ENCODE measurements at places on chromosomes 16 and 17.

DNA sequence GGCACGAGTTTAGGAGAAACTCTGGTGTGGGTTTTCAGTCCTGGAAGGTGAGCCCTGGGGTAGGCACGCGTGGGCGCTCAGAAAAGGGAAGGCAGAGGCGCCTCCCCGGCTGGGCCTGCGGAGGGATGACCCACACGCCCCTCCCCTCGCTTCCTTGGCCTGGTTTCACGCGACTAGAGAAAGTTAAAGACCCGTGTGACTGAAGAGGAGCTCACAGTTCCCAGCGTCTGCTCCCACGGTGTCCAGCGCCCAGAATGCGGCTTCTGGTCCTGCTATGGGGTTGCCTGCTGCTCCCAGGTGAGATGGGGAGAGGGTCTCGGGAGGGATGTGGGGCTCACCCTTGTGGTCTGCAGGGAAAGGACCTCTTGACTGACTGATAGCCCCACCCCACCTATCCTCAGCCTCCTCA is at the start of gene CD300LG:
Gene CD300LG (plus strand): TSS at position 214 of the 409 bp plus-strand sequence. CDS start 41 bp downstream, at position 255.
- DNase-seq = no peak

DNA sequence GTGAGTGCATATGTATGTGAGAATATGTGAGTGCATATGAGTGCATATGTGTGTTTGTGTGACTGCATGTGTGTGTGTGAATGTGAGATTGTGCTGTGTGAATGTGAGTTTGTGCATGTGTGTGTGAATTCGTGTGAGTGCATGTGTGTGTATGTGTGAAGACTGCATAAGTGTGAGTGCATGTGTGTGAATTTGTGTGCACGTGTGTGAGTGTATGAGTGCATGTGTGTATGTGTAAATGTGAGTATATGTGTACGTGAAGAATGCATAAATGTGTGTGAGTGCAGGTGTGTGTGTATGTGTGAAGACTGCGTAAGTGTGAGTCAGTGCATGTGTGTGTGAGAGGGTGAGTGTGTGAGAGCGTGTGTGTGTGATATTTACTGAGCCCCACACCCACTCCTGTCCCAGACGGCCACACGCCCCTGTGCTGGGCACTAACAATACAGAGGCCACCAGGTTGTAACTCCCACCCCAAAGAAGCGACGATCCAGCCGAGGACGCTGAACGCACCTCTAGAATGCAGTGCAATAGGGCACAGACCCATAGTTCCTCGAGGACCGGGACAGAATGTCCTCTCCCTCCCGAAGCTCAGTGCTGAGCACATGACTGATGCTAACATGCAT is 97.8 kb downstream of the C16orf95 start:
- no peak for DNase-seq

DNA sequence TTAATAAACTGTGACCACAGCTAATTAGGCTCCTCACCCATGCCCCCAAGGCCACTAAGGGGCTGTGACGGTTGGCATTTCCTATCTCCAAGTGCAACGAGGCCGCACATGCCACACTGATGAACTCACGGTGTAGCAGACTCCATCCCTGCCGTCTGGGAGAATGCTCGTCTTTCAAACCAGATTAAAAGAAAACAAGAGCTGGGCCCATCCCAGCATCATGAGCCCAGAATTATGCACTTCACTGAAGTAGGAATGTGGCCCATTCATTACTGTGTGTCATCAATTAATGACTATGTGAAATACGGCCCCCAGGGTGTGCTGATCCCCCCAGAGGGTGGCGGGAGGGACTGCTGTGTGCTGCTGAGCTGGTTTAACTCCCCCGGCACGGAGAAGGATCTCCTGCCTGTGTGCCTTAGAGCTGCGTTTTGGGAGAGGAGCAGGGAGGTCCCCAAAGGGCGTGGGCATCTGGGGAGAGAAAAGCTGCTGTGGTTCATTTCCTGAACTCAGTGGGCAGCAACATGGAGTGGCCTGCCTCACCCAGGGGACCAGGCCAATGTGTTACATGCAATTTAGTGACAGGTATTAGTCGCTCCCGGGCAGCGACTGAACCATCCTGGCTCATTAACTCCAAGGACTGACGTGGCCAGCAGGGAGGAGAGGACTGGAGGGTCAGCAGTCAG is 194.5 kb downstream of the FOXL1 start:
- DNase-seq = no peak

DNA sequence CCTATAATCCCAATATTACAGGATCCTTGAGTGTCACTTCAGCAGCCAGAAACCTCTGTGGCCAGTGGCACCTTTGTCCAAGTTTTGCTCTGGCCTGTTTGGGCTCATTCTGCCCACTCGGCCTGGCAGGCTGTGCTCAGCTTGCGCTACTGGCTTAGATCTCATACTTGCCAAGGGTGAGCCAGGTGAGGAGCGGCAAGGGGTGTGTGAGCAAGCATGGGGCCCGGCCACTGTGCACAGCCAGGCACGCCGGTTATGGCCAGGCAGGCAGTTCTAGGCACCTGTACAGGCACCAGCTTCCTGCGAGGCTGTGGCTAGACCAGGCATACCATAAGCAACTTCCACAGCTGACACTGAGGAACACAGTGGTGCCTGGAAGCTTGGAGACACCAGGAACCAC is 16.9 kb upstream of the USP22 start:
- no peak for DNase-seq

- DNase-seq = no peak
Observed at GRCh38 chr17:7102421-7102820, 12.2 kb downstream of the ASGR2 start.

DNA sequence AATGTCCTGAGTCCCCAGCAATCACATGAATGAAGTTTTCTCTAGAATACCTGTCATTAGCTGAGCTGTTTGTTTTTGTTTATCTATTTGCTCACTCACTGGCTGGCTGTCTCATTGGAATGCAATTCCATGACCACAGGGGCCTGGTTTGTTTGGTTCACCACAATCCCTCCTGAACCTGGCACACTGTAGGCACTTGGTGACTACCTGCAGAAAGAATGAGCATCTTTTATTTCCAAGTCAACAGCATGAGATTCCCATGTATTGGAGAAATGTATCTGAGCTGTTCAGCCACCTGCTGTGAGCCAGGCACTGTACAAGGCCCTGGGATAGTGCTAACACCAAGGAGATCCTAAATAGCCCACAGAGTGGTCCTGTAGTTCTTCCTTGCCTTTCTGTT is 345.1 kb downstream of the XYLT1 start:
- DNase-seq = no peak

GRCh38 chr17:67995570-67996263 is 552 bp downstream of the C17orf58 start:
- no peak for DNase-seq

- DNase-seq = no peak
Observed at GRCh38 chr17:64951877-64952276, 32.6 kb upstream of the LRRC37A3 start.

DNA sequence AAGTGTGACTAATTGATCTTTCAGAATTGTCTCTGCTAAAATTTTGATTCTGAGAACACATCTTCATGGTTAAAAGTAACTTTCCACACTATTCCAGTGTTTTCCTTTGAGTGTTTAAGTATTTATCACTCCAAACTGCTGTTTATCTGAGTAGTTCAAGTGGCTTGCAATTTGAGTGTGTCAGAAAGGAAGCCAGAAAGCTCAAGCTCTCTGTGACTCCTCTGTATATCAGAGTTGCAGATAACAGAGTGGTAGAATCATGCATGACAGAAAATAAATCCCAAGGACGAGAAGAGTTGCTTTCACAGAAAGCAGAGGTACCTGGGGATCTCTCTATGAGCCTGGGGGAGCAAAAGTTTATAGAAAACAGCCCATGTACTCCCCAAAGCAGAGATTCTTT is 130.0 kb downstream of the CYB561 start:
- DNase-seq = no peak

DNA sequence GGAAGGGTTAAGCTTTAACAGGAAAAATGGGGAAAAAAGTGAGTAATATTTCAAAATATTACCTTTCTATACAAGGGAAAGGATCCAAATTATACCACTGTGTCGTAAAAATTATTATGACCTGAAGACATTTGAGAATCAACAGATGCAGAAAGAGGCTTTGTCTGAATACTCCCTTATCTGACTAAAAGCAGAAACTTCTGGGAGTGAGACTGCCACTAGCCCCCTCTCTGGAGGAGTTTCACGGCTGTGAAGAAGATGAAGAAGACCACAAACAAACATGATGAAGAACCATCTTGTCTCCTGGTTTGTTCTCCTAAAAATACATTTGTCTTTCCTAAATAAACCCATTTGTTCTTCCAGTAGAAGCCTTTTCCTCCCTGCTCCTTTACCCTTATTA is 29.4 kb downstream of the CNTROB start:
- no peak for DNase-seq

DNA sequence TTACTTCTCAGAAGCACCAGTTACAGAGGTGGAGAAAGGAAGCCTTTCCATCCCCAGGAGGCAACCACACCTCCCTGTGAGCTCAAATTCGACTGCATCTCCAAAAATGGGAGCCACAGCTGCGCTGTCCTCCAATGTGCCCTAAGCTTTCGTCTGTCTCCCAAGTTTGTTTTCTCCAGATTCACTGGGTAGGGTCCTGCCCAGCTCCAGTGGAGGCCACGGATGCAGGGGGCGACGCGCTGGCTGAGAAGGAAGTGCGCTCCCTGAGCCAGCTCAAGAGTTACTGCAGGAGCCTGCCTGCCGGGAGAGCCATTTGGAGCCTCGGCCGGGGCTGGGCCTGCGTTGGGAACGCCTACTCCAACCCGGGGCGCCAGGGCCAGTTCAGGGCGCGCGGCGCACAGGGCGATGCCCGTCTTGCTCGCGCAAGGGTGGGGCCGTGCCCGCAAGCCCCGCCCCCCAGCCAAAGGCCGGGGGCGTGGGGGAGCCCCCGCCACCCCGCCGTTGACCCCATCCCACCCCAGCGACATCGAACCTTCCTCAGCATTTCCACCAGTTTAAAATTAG is 19.5 kb downstream of the SIAH1 start:
- DNase-seq = peak; percentile 31

- DNase-seq = no peak
Observed at GRCh38 chr16:56780646-56781045, 50.7 kb downstream of the NUP93 start.

DNA sequence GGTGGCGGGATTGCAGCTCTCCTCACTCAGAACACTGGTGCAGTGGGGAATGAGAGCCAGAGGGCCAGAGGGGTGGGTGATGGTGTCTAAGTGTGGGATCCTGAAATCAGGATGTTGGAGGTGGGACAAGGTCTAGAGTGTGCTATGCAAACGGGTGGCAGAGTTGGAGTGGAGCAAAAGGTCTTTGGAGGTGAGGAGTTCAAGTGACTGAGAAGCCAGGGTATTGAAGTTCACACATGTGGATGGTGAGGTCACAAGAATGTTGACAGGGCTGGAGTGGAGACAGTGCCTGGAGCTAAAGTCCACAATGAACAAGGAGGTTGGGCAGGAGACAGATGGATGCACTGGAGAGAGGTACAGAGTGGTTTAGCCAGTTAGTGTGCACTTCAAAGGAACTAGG is 38.3 kb upstream of the MAP3K14 start:
- DNase-seq = no peak

GRCh38 chr17:20200865-20201458 is 191.8 kb downstream of the SPECC1 start:
- no peak for DNase-seq

- no peak for DNase-seq
Observed at GRCh38 chr17:72693151-72693878, 399.2 kb downstream of the SLC39A11 start.

DNA sequence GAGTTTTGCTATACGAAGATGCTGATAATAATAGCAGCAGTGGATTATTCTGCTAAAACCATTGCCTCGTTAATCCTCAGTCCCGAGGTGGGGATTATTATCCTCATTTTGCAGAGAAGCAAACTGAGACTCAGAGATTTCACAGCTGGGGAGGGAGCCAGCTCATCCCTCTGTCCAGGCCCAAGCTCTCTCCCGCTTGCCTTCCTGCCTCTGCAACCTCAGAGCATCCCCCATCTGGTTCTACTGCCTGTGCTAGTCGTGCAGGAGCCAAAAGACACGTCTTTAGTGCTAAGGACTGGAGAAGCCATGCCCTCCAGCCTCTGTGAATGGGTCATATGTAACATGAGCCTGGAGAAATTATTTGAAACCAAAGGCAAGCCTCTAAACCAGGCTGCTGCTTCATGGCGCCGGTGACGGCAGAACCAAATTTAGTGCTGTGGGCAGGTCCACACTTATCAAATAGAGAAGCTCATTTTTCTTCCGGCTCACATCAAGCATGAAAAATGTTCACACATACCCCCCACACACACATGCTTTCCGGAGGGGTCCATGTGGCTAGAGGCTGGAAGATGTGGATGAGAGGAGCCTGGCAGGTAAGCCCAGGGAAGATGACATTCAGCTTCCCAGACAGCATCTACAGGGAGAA is 13.5 kb downstream of the MAPT start:
- no peak for DNase-seq

- DNase-seq = no peak
Observed at GRCh38 chr17:74343121-74343520, 17.1 kb downstream of the KIF19 start.

DNA sequence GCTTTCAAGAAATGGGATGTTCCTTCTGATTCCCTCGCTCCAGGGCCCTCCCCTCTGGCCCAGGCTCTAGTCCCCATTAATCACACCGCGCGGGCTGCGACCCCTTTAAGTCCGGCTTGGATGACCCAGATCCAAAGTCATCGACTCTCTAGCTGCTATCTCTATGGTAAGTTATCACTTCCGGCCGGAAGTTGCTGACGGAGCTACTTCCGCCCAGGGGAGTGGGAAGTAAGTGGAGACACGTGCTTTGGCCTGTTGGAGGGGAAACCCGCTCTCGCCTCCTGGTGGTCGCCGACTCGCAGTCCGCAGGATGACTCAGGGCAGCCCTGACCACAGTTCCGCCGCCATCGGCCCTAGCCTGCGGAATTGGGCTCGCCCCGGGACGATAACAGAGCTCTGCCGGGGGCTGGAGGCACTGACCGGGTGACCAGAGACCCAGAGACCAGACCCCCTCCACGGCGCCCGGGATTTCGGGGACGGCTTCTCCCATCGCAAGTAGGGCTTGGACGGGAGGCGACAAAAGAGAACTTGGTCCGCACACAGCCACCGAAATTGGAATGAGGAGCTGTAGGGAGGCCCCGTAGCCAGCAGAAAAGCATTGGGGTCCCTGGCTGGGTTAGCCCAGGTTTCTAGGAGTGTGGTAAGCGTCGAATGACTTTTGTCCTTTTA is 52.2 kb upstream of the SEC14L1 start:
- peak; percentile 83 for DNase-seq

DNA sequence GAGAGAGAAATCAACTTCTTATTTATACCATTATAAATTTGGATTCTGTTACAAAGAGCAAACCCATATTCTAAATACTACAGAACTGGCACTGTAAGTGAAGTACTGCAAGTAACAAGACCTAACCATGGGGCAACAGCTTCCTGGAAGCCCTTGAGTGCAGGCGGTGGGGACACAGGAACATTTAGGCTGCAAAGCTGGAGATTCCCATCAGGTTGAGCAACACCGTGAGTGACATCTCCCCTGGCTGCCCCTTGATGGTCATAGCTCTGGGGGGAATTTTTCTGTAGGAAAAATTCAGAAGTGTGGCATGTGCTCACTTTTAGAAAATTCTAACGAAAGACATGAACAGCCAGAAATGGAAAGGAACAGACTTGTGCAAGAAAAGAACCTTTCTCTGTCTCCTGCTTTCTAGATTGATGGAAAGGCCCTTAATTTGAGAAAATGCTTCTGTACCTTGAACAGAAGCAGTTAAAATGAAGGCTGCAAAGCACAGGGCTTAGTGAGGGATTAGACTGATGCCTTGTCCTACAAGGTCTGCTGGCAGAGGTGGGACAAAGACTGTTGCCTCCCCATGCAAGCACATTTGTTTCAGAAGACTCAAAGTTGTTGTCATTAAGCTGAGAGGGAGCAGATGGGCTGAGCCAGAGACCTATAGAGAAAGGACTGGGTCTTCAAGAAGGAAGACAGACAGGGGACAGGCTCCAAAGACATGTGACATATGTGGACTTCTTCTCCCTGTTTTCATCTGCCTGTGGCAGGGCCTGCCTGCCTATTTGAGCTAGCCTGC is 380.8 kb downstream of the SLC39A11 start:
- DNase-seq = no peak
